ENCODE measurements at places on chromosomes 2 and 18.
A peak's percentile ranks its signal among the peaks of the same experiment; 100 is the strongest.

- DNase-seq = no peak
Measured at GRCh38 chr2:97961534-97961933, 34.2 kb downstream of the TMEM131 start.

DNA sequence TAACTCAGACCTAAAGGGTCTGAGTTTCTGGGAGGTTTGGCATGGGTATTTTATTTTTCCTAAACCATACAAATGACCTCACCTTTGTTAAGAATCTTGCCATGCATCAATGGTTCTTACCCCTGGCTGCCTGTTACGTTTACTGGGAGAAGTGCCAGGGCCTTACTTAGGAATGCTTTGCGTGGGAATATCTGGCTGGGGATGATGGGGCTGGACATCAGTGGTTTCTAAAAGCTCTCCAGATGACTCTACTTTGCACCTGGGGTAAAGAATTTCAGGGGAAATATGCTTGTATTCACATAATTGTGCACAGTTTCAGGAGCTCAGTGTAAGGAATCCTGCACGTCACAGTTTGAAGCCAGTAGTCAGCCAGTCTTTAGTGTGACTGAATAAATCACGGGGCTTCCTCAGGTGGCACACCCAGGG is 18.2 kb upstream of the DAW1 start:
- no peak for DNase-seq

GRCh38 chr18:51655327-51655698 is 457.8 kb upstream of the MEX3C start:
- no peak for DNase-seq

GRCh38 chr2:3633982-3634595 is 23.9 kb upstream of the ALLC start:
- DNase-seq = no peak

DNA sequence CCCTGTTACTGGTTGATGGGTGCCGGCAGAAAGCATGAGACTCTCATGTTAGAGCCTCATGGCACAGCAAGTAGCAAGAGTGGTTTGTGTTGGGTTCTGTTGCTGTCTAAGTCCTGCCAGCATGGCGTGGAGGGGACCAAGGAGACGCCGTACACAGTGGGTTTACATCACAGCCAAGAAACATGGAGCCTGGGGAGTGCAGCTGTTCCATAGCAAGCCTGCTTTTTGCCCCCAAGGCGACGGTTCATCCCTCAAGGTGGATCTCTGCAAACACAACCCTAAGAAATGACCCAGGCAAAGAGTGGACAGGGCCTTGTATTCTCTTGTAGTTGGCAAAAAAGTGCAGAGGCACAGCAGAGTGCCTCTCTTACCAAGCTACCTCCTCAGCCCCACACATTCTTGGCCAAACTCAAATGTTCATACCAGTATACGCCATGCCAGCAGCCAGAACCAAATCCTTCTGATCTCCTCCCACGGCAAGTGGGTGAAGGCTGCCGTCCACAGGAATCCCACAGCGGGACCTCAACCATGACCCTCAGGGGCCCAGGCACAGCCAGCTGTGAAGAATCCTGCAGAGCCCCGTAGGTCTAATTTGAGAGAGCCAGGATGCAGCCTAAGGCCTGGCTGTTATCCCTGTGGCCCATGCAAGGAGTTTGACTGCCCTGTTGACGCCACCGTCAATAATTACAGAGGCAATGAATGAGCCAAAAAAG is 19.0 kb downstream of the SNED1 start:
- DNase-seq = no peak

- peak; percentile 5 for DNase-seq
Measured at GRCh38 chr2:173676647-173677046, 288.5 kb downstream of the SP3 start.

DNA sequence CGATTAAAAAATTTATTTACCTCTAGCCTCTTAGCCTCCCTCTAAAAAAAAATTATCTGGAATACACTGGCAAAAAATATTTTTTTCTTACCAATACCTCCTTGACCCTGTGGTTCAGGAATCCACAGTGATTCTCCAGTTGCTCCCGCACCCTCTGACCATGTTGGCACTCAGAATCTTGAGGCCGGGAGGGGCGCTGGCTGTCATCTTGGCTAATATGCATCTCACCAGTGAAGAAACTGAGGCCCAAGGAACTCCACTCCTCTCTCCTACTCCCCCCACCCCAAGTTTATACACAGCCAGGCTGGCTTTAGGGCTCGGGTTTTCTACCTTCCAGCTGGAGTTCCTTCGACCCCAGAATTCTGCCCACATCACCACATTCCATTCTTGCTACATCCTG is 97.8 kb upstream of the THOC1 start:
- no peak for DNase-seq

- peak; percentile 89 for DNase-seq
Measured at GRCh38 chr18:48417985-48418384, 8.8 kb upstream of the ZBTB7C start.

DNA sequence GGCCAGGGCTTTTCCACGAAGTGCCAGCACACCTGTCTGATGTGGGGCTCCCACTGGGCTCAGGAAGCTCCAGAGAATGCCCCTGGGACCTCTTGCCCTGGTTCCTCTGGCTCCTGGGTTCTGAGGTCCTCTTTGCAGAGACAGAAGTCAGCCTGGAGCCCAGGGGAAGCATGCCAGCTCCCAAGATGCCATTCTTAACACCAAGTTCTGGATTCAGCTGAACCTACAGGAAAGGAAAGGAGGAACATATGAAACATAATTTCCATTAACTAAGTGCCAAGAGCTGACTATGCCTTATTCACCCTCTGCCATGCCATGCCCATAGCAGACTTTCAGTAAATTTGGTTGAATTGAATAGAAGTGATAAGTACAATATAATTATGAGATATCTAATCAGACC is 21.9 kb downstream of the FAM124B start:
- peak; percentile 48 for DNase-seq

DNA sequence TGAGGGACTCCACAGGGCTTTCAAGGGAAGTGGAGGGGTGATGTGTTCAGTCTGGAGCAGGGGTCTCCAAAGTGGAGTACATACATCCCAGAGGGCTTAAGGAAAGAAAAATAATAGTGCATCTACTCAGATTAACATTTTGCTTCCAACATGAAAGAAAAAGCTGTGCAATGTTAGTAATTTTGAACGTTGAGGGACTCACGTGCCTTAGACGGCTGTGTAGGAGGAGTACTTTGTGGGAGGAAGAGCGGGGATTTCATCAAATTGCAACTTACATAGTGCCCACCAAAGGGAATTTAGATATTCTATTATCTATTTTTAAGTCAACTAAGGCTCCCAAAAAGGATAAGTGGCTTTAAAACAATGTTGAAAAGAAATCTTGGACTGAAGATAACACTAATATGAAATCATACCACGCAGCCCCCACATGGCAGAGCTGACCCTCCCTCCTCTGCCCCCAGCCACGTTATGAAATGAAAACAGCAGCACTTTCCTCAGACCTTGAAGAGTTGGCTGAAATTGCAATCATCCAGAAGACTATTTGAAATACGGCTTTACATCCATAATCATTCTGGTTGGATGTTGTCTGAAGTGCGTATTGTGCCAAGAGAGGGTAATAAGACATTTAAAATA is 42.9 kb downstream of the MEX3C start:
- peak; percentile 10 for DNase-seq

GRCh38 chr2:150994076-150994475 is 267.6 kb downstream of the RBM43 start:
- no peak for DNase-seq

- no peak for DNase-seq
Measured at GRCh38 chr2:49225126-49225525, 70.8 kb upstream of the FSHR start.

DNA sequence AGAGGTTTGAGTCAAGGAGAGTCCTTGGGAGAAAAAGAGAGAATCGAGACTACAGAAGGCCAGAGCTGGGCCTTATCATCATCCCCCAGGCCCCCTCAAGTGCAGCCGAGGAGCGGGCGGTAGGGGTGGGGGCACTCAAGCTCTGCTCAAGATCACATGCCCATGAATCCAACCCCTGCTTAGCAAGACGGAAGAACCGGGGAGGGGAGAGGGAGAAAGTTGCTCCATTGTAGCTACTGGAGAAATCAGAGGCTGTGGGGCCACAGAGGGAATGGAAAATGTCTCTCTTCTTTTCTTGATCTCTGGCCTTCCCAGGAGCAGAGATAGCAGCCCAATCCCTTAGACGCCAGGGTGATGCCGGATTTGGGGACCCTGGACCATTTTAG is 14.6 kb downstream of the SLC4A3 start:
- DNase-seq = no peak

- DNase-seq = peak; percentile 14
Measured at GRCh38 chr2:101223814-101224231, 28.9 kb upstream of the CNOT11 start.

GRCh38 chr18:54878159-54878622 is 49.9 kb downstream of the RAB27B start:
- no peak for DNase-seq

DNA sequence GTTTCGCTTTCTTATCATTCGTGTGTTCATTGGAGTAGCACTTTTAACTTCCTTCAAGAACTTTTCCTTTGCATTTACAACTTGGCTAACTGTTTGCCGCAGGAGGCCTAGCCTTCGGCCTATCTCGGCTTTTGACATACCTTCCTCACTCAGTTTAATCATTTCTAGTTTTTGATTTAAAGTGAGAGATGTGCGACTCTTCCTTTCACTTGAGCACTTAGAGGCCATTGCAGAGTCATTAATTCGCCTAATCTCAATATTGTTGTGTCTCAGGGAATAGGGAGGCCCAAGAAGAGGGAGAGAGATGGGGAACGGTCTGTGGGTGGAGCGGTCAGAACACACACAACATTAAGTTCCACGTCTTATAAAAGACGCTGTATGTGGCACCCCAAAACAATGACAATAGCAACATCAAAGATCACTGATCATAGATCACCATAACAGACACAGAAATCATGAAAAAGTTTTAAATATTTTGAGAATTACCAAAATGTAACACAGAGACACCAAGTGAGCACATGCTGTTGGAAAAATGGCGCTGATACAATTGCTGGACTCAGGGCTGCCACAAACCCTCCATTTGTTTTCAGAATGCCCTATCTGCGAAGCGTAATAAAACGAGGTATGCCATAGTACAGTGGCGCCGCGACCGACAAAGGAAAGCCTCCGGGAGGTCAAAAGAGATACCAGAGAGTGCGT is 553 bp downstream of the TIGD1 start:
- no peak for DNase-seq

DNA sequence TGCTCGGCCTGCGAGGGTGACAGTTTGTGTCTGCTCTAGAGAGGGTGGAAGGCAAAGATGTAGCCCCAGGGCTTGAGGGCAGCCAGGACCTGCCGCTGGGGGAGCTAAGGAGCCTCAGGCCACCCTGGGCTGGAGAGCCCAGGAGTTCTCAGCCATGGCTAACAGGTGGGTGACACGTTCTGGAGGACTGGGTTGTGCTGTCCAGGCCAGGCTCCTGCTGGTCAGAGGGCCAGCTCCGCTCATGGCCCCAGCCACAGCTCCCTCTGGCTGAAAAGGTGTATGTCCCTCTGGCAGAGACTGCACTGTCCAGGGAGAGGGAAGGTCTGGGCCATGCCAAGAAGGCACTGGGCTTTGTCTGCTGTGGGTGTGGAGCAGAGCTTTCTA is 19.2 kb downstream of the TMEM185B start:
- DNase-seq = no peak

GRCh38 chr2:12716032-12716281 is 779 bp upstream of the TRIB2 start:
- peak; percentile 82 for DNase-seq

DNA sequence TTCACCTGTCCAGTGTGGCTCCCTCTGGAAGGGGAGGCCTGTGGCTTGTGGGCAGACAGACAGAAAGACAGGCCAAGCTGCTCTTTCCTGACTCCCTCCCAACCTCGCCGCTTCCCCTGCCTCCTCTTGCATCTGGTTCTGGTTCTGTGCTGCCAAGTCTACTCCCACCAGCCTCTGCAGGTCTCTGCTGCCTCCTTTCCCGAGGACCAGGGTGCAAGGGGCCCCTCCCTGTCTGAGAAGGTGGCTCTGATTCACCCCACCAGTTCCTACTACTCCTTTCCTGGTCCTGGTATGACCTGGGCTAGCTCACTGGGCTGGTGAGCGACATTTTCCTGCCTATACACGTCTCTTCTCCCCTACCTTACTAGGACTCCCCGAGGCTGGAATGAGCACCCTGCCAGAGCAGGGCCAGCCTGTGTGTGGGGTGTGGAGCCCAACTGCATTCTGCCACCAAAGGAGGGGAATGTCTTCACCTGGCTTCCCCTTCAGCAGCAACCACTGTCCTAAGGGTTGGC is 238.5 kb downstream of the CELF4 start:
- no peak for DNase-seq

GRCh38 chr2:85589982-85590791 is 5.4 kb upstream of the RNF181 start:
- peak; percentile 85 for DNase-seq

- DNase-seq = no peak
Measured at GRCh38 chr2:216644842-216645635, 11.8 kb downstream of the IGFBP2 start.

DNA sequence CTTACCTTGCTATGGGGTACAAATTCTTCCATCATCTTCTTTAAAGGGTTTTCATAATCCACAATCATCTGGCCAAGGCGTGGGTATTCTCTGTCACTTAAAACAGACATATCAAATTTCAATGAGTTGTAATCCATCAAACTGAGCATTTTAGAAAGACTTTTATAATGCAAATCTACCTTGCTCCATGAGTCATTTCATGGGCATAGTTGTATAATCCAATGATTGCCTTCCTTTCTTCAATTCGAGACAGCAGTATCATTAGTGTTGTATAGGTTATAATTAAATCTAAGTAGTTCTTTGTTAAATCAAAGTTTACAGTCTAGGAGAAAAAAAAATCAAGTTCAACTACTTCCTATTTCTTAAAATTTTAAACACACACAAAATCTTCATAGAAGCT is 36.3 kb downstream of the NCKAP1 start:
- no peak for DNase-seq

DNA sequence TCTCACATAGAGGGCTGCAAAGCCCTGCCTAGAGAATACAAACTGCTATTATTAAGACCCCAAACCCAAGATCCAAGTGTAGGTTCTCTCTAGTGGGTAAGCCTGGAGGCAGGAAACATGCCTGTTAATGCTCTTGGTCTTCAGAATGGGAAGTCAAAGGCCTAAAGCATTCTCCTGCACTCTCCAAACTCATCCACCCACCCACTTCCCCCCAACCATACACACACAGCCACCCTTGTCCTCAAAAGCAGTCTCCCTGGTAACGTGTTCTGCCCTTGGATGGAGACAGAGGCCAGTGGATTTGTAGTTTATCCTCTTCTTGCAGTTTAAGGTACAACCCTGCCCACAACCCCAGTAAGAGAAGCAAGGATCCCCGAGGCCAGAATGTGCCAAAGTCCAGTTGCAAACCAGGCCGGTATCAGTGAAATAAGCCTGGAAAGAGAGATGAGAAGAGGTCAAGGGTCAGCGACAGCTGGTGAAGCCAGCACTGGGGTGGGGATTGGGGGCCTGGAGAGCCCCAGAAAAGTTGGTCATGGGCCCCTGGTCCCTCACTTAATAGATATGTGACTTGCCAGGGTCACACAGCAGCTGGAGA is 23.0 kb downstream of the TMEM247 start:
- no peak for DNase-seq

DNA sequence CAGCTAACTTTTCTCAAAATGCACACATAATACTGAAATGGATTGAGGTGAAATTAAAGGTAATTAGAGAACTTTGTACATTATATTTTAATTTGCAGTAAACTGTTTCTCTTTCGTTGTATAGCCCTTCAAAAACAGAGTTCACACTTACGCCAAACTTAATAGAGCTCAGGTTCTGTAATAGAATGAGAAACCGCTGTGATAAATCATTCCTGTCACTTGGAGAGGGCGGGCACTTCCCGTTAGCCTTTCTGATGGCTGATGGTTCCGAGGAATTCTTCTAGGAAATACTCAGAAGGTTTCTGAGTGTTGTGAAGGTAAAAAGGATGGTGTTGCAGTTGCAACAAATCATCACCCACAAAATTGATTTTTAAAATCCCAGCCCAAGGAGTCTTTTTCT is 155.8 kb upstream of the ALKAL2 start:
- no peak for DNase-seq

Measured in suppressor macrophage (primary cell).